ENCODE measurements at places on chromosomes 1 and 21. TPM values are rescaled to one million over a fixed set of nuclear protein-coding genes. Genes with fewer than 3 reads are reported as not detected.
A peak's percentile ranks its signal among the peaks of the same experiment; 100 is the strongest.

DNA sequence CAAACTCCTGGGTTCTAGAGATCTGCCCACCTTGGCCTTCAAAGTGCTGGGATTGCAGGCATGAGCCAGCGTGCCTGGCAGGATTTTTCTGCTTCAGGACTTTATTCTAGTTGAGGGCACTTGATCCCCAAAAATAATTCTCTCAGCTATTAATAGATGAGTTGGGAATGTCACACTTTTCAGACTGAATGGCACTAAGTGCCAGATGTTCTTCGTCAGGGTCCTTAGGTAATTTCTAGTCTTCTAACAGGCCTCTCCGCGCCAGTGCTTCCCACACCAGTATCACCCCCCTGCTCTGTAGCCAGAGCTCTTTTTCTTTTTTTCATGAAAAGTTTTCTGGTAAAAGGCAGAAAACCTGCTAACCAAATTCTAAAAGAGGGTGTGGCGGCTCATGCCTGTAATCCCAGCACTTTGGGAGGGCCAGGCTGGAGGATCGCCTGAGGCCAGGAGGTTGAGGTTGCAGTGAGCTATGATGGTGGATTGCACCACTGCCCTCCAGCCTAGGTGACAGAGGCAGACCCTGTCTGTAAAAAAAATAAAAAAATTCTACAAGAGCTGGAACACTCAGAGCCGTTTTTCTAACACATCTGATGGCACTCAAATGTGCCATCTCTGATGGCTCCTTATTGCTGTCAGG lies 6.1 kb upstream of the SARS1 start:
- no peak for DNase-seq

DNA sequence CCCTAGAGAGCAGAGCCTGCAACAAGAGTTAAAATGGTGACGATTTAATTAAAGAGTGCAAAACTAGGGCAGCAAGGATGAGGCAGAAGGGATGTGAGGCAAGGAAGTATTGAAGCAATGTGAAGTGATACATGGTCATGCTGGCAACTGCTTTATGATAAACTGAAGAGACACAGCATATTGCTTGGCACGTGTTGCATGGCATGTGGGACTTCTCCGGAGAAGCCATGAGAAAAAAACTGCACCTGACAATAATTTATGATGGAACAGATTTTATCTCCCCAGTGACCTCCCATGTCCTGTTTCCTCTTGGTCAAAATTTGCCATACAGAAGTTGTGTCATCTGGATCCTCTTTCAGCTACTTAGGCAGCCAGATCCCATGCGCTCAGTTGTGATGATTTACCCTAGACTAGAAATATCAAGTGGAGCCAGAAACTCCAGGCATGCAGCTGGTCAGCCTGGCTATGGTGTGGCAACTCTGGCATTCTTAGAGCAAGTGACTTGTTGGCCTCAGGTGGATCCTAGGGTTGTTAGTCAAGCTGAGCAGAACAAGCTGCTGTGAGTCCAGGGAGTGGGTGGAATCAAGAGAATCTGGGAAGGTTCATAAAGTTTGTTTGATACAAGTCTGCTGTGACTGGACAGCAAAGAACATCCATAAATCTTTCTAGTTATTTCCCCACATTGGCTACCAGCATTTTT lies 611.4 kb upstream of the USP24 start:
- peak; percentile 16 for DNase-seq

Gene CORT
- not detected for total RNA-seq

DNA sequence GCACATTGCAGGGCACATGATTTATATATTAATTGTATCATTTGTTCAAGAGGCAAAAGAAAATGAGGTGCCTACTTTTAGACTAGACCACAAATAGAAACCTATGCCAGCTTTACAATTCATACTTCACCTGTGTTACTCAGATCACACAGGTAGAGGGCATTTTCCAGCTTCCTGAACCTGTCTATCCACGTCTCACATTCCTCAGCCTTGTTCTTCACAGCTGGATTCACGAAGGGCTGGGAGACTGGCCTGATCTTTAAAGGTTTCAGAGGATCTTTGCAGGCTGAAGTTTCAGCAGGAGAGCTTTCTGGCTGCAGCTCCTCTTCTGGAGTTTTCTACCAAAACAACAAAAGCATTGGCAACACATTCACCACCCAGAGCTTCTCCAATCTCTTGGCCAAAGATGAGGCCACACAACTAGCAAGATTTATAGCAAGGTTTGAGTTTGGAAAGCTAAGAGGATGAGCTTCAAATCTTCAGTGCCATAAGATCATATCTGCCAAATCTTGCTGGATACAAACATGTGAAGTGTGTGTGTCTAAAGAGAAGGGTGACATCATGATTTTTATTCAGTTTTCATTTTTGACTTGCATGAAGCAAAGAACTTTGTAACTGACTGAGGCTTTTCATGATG lies 71.0 kb upstream of the CYP2J2 start:
- DNase-seq = no peak

- DNase-seq = no peak
Observed at GRCh38 chr1:67441183-67441582, 11.0 kb upstream of the SERBP1 start.

- DNase-seq = no peak
Observed at GRCh38 chr21:40255518-40256444, 388.5 kb downstream of the PCP4 start.

- DNase-seq = no peak
Observed at GRCh38 chr1:23238565-23238964, 21.3 kb upstream of the HTR1D start.

All from MG63 (cell line).